Activated CD4-positive, alpha-beta T cell treated with anti-CD3 and anti-CD28 coated beads, Interleukin-2, amount 10 ng/mL, durations not matched to agents 7 days and 5 days (primary cell): ENCODE measurements at places on chromosomes 7 and 10. TPM values are rescaled to one million over a fixed set of nuclear protein-coding genes. Genes with fewer than 3 reads are reported as not detected.

DNA sequence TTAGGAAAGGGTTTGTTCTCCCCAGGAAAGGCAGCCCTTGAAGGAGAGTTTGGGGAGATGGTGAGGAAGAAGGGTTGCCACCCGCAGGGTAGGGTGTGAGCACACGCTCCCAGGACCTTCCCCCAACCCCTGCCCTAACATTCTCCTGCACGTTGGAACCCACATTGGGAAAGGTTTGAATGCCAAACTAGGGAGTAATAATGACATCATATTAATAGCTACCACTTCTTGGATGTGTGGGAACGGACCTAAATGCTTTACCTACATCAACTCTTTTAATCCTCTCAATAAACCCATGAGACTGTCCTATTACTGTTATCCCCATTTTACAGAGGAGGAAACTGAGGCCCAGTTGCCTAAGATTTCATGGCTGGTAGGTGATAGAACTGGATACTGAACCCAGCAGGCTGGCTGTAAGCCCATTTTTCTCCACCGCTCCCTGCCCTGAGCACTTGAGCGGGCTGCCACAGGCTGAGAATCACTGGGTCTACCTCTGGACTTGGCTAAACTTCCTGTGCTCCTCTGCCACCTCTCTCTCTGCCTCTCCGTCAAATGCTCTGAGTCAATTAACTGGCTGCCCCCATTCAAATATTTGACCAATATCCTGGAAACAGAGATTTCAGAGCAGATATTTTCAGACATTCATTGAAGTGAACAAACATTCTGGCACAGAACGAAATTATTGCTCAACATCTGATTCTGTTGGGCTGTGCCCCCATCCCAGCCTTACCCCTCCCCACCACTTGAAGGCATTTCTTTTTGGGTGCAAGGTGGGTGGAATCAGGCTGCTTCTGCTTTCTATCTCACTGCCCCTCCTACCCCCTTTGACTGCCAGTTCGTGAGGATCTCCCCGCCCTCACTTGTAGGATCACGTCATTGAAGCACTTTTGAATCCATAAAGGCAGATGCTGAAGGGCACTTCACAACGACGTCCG is 129.7 kb downstream of the C10orf105 start:
- H3K27ac ChIP-seq = no peak overlapping the region
- H3K4me1 ChIP-seq = no peaks in the 10 kb centered on the region
- no peaks in the 10 kb centered on the region for H3K27me3 ChIP-seq
- DNase-seq = no peak
- H3K36me3 ChIP-seq = no peaks in the 10 kb centered on the region

GRCh38 chr10:90432866-90433265 is 425.0 kb downstream of the HTR7 start:
- no peak overlapping the region for H3K27ac ChIP-seq
- no peak for DNase-seq
- no peaks in the 10 kb centered on the region for H3K4me1 ChIP-seq
- no peaks in the 10 kb centered on the region for H3K27me3 ChIP-seq

DNA sequence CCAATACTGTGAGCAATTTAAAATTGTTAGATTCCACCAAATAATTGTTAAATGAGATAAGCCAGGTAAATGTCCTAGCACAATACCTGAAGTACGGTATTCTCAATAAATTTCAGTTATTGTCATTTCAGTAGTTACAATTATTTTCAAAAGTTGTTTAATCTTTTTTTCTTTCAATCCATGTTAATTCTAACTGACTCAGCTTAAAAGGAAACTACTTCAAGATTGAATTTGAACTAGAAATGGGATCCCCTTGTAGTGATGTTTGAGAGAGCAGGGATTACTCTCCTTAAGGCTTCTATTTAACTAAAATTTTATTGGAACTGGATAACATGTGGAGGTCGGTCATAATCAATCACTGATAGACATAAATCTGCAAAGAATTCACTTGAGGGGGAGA is 6.9 kb upstream of the AKR1E2 start:
- DNase-seq = no peak
- H3K27me3 ChIP-seq = peaks cover 36% of the 10 kb centered on the region
- H3K27ac ChIP-seq = no peak overlapping the region
- no peaks in the 10 kb centered on the region for H3K4me1 ChIP-seq
- H3K36me3 ChIP-seq = no peaks in the 10 kb centered on the region

The SEMA3A gene
- total RNA-seq = 1.4 TPM
